Naive B cell (primary cell): ENCODE measurements at places on chromosomes 13 and 19. TPM values are rescaled to one million over a fixed set of nuclear protein-coding genes. Genes with fewer than 3 reads are reported as not detected.

GADD45GIP1 gene
- 49.4 TPM for polyA plus RNA-seq

DNA sequence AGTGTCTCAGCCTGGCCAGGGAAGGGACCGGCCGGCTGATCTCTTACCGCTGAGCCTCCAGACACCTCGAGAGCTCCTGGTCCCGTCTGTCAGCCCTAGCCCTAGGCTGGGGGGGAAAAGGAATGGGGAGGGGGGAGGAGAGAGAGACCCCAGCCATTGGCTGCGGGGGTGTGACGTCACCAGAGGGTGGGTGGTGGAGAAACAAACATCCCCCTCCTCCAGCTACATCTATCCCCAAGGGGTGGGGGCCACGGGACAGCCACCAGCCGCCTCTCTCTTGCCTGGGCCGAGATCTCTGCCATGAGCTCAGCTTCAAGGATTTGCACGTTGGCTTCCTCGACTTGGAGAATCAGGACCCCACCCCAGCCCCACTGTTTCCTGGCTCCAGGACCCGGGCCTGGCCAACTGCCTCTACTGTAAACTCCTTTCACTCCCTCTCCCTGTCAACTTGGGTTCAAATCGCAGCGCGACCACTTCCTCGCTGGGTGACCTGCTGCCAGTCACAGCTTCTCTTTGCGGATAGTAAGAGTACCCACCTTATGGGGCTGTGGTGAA, at the start of gene PRX:
Gene PRX (minus strand): TSS at position 88 of the 555 bp plus-strand sequence. CDS start 5,446 bp downstream, outside the sequence.
- H3K4me1 ChIP-seq, result peaks cover 19% of the 10 kb centered on the region
- H3K36me3 ChIP-seq, result no peaks in the 10 kb centered on the region
- H3K27me3 ChIP-seq, result peaks cover 14% of the 10 kb centered on the region

DNA sequence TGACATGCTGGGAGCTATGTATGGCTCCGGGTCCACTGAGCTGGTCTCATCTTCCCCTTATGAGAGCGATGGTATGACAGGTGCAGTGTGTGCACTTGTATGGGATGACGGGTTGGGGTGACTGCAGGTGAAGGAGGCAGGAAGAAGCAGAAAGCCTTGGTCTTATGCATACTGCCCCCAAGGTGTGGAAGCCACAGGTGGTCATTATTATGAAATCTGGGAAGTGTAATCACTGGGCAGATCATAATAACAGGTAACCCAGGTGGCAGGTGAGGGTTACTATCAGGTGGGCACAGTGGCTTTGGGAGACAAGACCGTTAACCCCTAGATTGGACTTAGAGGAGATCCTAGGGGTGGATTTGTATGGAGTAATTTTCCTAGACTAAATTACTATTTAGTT, 118.0 kb downstream of the RFC3 start:
- no peaks in the 10 kb centered on the region for H3K36me3 ChIP-seq
- no peaks in the 10 kb centered on the region for H3K4me1 ChIP-seq
- no peak for DNase-seq
- no peaks in the 10 kb centered on the region for H3K27me3 ChIP-seq
- no peak overlapping the region for H3K27ac ChIP-seq

DNA sequence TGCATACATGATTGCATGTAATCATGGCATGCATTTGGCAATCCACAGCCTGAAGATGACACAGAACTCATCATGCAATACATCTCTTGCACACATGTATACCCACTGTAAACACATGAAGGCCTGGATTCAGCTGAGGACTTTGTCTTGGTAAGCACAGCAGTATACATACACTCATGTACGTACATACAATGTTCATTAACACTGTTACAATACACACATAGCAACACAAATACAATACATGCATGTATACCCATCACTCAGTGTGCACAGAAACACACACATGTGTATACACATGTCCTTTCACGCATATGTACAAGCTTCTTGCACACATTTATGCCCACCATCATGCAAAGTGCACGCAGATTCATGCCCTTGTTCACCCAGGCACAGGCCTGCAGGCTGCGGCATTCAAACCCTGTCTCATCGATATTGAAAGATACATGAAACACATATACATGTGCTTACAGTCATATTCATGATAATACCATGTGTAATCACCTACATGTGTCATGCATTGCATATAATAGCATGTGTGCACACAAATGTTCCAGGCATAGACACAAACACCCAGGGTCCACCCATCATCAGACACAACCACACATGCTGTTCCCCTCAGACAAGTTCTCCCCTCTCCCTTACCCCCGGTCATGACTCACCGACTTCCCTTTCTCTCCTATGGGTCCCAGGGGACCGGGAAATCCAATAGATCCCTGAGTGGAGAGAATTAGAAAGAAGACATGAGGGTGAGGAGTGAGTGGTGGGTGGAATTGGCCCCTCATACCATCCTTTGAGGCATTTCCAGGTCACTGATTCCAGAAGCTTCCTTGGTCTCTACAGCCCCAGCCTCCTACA, 28.7 kb downstream of the COL5A3 start:
- no peaks in the 10 kb centered on the region for H3K4me1 ChIP-seq
- H3K4me3 ChIP-seq, result no peak overlapping the region
- H3K27me3 ChIP-seq, result peaks cover 25% of the 10 kb centered on the region
- no peak overlapping the region for H3K27ac ChIP-seq
- no peak for DNase-seq
- peaks cover 13% of the 10 kb centered on the region for H3K36me3 ChIP-seq

- no peak overlapping the region for H3K27ac ChIP-seq
- no peaks in the 10 kb centered on the region for H3K4me1 ChIP-seq
- H3K27me3 ChIP-seq, result peaks cover 38% of the 10 kb centered on the region
- no peak for DNase-seq
- H3K36me3 ChIP-seq, result peaks cover 18% of the 10 kb centered on the region
- H3K4me3 ChIP-seq, result no peak overlapping the region
These were observed 10.3 kb upstream of the KLK3 start for GRCh38 chr19:50844296-50844935.

GRCh38 chr19:51242881-51243630, 7.8 kb upstream of the SIGLECL1 start:
- DNase-seq, result no peak
- H3K27me3 ChIP-seq, result peaks cover 40% of the 10 kb centered on the region
- H3K27ac ChIP-seq, result no peak overlapping the region
- H3K4me3 ChIP-seq, result no peak overlapping the region
- H3K4me1 ChIP-seq, result no peaks in the 10 kb centered on the region
